ENCODE measurements at places on chromosomes 6 and 20.

DNA sequence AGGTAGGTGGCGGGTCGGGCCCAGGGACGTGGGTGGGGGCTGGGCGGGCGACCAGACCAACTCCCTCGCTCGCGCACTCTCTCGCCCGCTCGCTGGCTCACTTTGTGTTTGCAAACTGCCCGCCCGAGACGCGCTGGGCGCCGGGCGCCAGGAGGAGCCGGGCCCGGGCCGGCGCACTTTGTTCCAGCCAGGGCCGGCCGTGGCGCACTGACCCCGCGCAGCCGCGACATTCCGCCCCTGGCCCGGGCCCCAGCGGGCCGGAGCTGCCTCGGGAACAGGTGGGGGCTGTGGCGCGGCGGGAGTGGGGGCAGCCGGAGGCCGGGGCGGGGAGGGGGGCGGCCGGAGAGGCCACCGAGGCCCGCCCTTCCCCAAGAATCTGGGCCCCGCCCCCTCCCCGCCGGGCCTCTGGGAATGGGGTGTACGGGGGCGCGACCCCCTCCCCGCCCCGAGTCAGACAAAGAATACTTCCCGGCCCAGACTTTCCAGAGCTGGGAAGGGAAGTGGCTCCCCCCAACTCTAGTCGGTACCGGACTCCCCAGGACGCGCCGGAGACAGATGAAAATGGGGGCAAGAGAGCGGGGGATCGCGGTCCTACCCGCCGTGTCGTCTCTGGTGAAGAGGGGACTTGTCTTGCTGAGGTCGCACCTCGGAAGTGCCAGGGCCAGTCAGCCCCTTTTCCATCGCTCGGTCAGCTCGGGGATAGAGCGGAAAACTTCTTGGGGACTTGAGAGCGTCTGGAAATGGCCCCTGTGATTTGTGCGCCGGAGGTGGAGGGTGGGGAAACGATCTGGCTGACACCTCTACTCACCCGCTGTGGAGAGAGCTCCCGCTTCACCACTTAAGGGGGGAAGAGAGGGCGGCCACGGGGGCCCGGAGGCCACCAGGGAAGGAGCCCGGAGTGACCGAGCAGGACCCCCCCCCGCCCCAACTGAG, 951 bp downstream of the FOXP4 start:
- no peak for DNase-seq

DNA sequence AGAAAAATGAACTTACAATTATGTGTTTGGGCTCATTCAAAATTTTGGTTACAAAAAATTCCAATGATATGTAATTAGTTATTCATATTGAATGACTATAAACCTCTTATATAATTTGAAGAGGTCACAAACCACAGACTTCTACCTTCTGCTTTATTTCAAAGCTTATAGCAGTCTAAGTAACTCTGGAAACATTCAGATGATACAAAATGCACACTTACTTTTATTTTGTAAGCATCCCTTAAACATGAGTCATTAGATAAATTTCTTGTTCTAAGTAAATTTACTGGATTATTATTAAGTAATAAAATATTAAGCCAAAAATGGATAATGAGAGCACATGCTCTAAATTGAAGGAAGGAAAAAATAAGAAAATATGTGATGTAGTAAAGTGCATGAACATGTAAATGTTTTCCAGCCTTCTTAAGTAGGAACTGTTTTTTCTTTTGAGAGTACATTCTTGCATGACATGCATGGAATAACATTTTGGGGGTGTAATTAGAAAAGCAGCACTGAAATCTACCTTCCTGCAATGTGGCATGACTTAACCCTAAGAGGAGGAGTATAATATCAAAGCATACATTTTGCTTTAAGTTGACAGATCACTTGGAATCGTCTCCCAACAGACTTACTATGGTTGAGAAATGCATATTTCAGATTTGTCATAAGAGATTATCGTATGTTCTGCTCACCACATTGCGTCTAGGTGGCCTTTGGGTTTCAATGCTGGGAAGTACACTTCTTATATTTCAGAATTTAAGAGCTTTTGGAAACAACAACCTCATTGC, 372.7 kb upstream of the HSF2 start:
- no peak for DNase-seq

DNA sequence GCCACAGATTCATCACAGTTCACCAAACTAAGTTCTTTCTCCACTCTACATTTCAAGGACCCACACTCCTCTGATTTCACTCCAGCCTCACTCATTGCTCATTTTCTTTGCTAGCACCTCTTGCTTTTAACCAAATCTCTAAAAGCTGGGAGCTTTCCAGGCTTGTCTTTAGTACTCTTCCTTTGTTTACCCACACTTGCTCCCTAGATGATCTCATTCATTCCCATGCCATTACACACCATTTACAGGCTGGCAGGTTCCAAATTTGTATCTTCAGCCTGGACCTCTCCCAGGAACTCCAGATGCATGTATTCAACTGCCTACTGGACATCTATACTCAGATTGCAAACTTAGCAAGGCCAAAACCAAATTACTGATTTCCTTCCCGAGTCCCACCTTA, 5.3 kb upstream of the GUCA1B start:
- DNase-seq, result no peak

GRCh38 chr6:116354236-116354635, 16.5 kb upstream of the DSE start:
- DNase-seq, result no peak

GRCh38 chr6:9398767-9399373, 963.5 kb upstream of the SLC35B3 start:
- no peak for DNase-seq

GRCh38 chr6:4459032-4459431, 317.2 kb upstream of the CDYL start:
- no peak for DNase-seq
